ENCODE measurements at places on chromosomes 2 and 18. TPM values are rescaled to one million over a fixed set of nuclear protein-coding genes. Genes with fewer than 3 reads are reported as not detected.

GRCh38 chr18:12679183-12679786, 21.4 kb upstream of the SPIRE1 start:
- H3K4me3 ChIP-seq, result peak overlapping the region; percentile 69
- no peaks in the 10 kb centered on the region for H3K27me3 ChIP-seq
- DNase-seq, result no peak

GRCh38 chr18:80193701-80194100, 53.6 kb downstream of the PARD6G start:
- peaks cover 9% of the 10 kb centered on the region for H3K4me1 ChIP-seq
- H3K4me3 ChIP-seq, result no peak overlapping the region
- H3K36me3 ChIP-seq, result no peaks in the 10 kb centered on the region

Gene LYPD1
- total RNA-seq, result 0.28 TPM

- H3K4me3 ChIP-seq, result no peak overlapping the region
- H3K36me3 ChIP-seq, result no peaks in the 10 kb centered on the region
- H3K27ac ChIP-seq, result no peak overlapping the region
- H3K27me3 ChIP-seq, result no peaks in the 10 kb centered on the region
- H3K4me1 ChIP-seq, result peaks cover 5% of the 10 kb centered on the region
Observed at GRCh38 chr18:67279988-67280387, 236.5 kb downstream of the DSEL start.

DNA sequence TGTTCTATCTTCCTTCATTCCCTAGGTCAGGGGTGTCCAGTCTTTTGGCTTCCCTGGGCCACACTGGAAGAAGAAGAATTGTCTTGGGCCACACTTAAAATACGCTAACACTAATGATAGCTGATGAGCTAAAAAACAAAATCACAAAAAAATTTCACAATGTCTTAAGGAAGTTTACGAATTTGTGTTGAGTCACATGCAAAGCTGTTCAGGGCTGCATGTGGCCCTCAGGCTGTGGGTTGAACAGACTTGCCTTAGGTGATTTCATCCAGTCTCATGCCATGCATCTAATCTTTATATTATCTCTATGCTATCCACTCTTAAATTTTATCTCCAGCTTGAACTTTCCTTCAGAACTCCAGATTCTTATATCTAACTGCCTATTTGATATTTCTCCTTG, 80.1 kb downstream of the CCDC85A start:
- no peak for DNase-seq
- H3K4me1 ChIP-seq, result no peaks in the 10 kb centered on the region
- H3K36me3 ChIP-seq, result no peaks in the 10 kb centered on the region
- no peak overlapping the region for H3K27ac ChIP-seq
- no peaks in the 10 kb centered on the region for H3K27me3 ChIP-seq

GRCh38 chr2:182182436-182182835, 196.8 kb downstream of the PPP1R1C start:
- peaks cover 9% of the 10 kb centered on the region for H3K36me3 ChIP-seq
- H3K4me3 ChIP-seq, result no peak overlapping the region
- no peaks in the 10 kb centered on the region for H3K27me3 ChIP-seq
- DNase-seq, result no peak

DNA sequence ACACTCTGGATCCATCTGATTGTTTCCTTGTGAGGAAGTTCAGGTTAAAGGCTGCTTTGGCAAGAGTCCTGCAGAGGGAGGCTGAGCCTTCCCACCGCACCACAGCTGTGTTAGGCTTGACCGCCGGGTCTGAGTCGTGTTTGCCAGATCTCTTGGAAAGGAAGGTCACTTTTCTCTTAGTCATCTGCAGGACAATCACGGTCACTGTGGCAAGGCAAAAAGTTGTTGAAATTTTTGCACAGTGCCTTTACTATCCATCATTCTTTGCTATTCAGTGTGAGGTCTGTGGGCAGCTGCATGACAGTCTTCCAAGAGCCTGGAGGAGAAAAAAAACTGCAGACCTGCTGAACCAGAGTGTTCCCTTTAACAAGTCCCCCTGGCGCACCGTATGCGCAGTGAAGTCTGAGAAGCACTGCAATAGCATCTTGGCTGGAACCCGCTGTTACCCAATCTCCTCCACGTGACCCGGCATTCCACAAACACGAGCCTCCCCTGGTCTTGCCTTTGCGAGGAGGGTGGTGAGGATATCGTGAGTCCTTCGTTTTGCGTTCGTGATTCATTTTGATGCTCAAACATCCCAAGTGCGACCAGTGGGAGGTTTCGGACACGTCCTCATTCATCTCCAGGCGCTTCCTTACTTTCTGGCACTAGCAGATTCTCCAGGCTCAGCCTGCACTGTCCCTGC, 23.0 kb downstream of the BIN1 start:
- H3K4me3 ChIP-seq, result peak overlapping the region; percentile 28
- no peaks in the 10 kb centered on the region for H3K36me3 ChIP-seq
- peak overlapping the region; percentile 13 for H3K27ac ChIP-seq
- peak; percentile 38 for DNase-seq
- no peaks in the 10 kb centered on the region for H3K27me3 ChIP-seq

GRCh38 chr18:46152436-46152807, 48.2 kb downstream of the HAUS1 start:
- no peak for DNase-seq
- H3K36me3 ChIP-seq, result no peaks in the 10 kb centered on the region
- H3K4me1 ChIP-seq, result no peaks in the 10 kb centered on the region
- H3K27me3 ChIP-seq, result no peaks in the 10 kb centered on the region
- no peak overlapping the region for H3K4me3 ChIP-seq

Gene ITPRIPL1
- total RNA-seq, result 1.6 TPM

- H3K4me1 ChIP-seq, result no peaks in the 10 kb centered on the region
- H3K36me3 ChIP-seq, result no peaks in the 10 kb centered on the region
- H3K27me3 ChIP-seq, result no peaks in the 10 kb centered on the region
- no peak for DNase-seq
Observed at GRCh38 chr18:3851159-3851558, 401.2 kb downstream of the TGIF1 start.

- no peak overlapping the region for H3K27ac ChIP-seq
- no peak for DNase-seq
- no peak overlapping the region for H3K4me3 ChIP-seq
- no peaks in the 10 kb centered on the region for H3K36me3 ChIP-seq
Observed at GRCh38 chr2:237962432-237963084, 4.3 kb upstream of the UBE2F start.

DNA sequence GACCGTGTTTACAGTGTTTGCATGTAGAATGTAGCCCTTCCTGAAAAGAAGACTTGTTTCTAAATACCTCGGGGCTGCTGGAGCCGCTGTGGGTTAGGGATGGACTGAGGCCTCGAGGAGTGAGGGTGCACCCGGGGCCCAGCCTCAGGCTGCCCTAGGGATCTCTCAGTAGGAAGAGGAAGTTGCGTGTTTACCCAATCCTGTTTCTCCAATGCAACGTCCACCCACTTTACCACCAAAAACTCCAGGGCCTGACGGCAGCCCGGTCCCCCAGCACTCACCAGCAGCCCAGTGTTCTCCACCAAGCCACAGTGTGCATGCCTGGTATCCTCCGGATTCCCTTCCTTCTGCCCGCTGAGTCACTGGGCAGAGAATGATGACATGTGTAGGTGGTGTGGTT, 255.8 kb downstream of the GLI2 start:
- no peak overlapping the region for H3K27ac ChIP-seq
- no peak for DNase-seq
- H3K27me3 ChIP-seq, result no peaks in the 10 kb centered on the region
- H3K4me1 ChIP-seq, result no peaks in the 10 kb centered on the region
- no peak overlapping the region for H3K4me3 ChIP-seq
- H3K36me3 ChIP-seq, result peaks cover 15% of the 10 kb centered on the region

Gene VSNL1
- total RNA-seq, result not detected

Gene RRM2
- total RNA-seq, result 0.92 TPM

- DNase-seq, result no peak
- no peak overlapping the region for H3K4me3 ChIP-seq
- H3K27me3 ChIP-seq, result no peaks in the 10 kb centered on the region
- no peak overlapping the region for H3K27ac ChIP-seq
- no peaks in the 10 kb centered on the region for H3K4me1 ChIP-seq
Observed at GRCh38 chr2:171289316-171289715, 128.6 kb upstream of the TLK1 start.

- H3K36me3 ChIP-seq, result no peaks in the 10 kb centered on the region
- peak overlapping the region; percentile 25 for H3K4me3 ChIP-seq
- DNase-seq, result no peak
- peaks cover 19% of the 10 kb centered on the region for H3K4me1 ChIP-seq
- no peaks in the 10 kb centered on the region for H3K27me3 ChIP-seq
Observed at GRCh38 chr2:119476301-119477112, 44.9 kb downstream of the TMEM37 start.

Gene SCYGR4
- total RNA-seq, result not detected

- H3K4me3 ChIP-seq, result no peak overlapping the region
- no peaks in the 10 kb centered on the region for H3K36me3 ChIP-seq
- no peak overlapping the region for H3K27ac ChIP-seq
- no peaks in the 10 kb centered on the region for H3K27me3 ChIP-seq
- no peaks in the 10 kb centered on the region for H3K4me1 ChIP-seq
- no peak for DNase-seq
Observed at GRCh38 chr2:183868707-183869106, 729.6 kb upstream of the ZNF804A start.

DNA sequence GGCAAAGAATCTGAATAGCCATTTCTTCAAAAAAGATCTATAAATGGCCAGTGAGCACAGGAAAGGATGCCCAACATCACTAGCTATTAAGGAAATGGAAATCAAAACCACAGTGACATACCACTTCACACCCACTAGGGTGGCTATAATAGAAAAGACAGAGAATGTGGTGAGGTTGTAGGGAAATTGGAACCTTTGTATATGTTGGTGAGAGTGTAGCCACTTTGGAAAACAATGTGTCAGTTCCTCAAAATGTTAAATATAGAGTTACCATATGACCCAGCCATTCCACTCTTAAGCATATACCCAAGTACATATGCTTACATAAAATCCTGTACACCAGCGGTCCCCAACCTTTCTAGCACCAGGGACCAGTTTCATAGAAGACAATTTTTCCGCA, 152.8 kb downstream of the SMAD2 start:
- H3K4me1 ChIP-seq, result peaks cover 8% of the 10 kb centered on the region
- H3K27ac ChIP-seq, result no peak overlapping the region
- no peaks in the 10 kb centered on the region for H3K36me3 ChIP-seq
- H3K27me3 ChIP-seq, result no peaks in the 10 kb centered on the region
- no peak for DNase-seq

Gene CYP20A1
- total RNA-seq, result 36.5 TPM

DNA sequence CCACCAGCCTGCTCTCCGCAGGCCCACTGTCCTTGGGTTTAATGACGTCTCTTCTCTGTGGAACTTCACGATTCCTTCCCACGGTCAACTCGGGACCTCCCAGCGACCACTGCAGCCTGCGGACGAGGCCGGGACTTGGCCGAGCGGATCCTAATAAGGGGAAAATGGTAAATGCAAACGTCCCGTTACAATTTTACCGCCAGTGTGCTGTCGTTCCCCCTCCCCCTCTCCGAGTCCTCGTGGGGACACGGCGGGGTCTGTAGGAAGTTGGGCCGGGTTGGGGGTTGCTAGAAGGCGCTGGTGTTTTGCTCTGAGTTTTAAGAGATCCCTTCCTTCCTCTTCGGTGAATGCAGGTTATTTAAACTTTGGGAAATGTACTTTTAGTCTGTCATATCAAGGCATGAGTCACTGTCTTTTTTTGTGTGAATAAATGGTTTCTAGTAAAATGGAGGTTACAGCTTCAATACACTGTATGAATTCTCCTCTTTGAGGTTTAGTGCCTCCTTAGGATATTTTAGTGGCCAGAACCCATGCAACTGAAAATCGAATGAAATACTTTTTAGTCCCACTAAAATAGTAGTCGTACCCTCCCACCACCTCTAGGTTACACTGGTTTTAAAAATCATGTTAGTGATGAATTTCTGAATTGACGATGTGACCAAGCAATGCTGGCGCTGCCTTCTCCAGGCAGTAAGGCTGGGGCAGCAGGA, 2.3 kb downstream of the HOXD11 start:
- DNase-seq, result no peak
- H3K36me3 ChIP-seq, result no peaks in the 10 kb centered on the region
- H3K27ac ChIP-seq, result no peak overlapping the region
- H3K4me3 ChIP-seq, result no peak overlapping the region
- peaks cover 44% of the 10 kb centered on the region for H3K27me3 ChIP-seq
- H3K4me1 ChIP-seq, result peaks cover 11% of the 10 kb centered on the region

GRCh38 chr18:77601567-77601966, 351.9 kb downstream of the GALR1 start:
- H3K4me1 ChIP-seq, result no peaks in the 10 kb centered on the region
- H3K27me3 ChIP-seq, result no peaks in the 10 kb centered on the region
- H3K4me3 ChIP-seq, result no peak overlapping the region

DNA sequence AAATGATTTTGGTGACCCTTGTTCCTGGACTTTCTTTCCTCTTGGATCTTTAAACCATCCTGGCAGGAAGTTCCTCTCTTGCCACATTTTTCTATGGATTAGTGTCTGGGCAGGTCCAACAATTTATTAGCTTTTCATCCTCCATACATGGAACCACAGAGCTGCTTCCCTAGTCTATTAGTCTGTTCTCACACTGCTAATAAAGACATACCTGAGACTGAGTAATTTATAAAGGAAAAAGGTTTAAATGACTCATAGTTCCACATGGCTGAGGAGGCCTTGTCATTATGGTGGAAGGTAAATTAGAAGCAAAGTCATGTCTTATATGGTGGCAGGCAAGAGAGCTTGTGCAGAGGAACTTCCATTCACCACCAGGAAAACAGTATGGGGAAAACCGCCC, 122.9 kb downstream of the DDX1 start:
- no peaks in the 10 kb centered on the region for H3K36me3 ChIP-seq
- H3K4me3 ChIP-seq, result no peak overlapping the region
- H3K4me1 ChIP-seq, result no peaks in the 10 kb centered on the region
- H3K27ac ChIP-seq, result no peak overlapping the region
- DNase-seq, result no peak

DNA sequence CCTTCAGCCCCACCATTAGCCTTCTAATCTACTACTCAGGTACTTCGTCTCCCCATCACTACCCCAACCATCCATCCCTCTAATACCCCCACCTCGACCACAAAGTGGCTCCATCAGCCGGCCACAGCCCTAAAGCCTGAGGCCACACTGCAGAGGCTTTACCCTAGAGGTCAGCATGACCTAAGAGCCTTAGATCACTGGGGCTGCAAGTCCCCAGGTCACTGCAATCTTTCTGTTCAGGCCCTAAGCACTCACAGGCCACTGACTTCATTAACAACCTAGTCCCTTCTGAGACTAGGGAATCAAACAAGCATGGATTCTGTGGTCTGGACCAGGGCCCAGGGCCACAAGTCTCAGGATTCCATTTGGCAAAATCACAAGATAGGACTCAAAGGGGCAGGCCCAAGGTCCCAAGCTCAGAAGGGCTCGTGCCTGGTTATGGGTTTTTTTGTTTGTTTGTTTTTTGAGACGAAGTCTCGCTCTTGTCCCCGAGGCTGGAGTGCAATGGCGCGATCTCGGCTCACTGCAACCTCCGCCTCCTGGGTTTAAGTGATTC, 37.0 kb upstream of the PKDCC start:
- H3K4me3 ChIP-seq, result no peak overlapping the region
- no peak overlapping the region for H3K27ac ChIP-seq
- H3K27me3 ChIP-seq, result no peaks in the 10 kb centered on the region
- no peaks in the 10 kb centered on the region for H3K36me3 ChIP-seq
- DNase-seq, result no peak

GRCh38 chr2:112157472-112157871, 19.3 kb downstream of the FBLN7 start:
- no peak for DNase-seq
- no peaks in the 10 kb centered on the region for H3K27me3 ChIP-seq
- H3K27ac ChIP-seq, result no peak overlapping the region

Gene ASB18
- total RNA-seq, result not detected
